ENCODE measurements at places on chromosomes 2 and 18.

DNA sequence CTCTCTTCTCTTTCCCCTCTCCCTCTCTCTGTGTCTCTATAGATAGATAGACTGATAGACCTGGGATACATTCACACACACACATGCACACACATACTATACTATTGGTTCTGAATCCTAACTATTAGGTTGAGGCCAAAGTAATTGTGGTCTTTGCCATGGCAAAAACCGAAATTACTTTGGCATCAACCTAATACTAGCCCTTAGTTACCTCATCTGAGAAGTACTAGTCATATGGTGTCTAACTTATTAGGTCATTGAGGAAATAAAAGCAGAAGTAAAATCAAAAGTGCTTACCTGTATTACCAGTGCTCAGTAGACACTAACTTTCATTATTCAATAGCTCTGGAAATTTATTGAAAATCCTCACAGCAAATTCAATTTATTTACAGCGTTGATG lies 451.5 kb downstream of the EPHA4 start:
- no peak for DNase-seq

- no peak for DNase-seq
These were observed 15.8 kb upstream of the PRSS56 start for GRCh38 chr2:232504438-232504837.

- DNase-seq = no peak
These were observed 51.4 kb downstream of the CRACDL start for GRCh38 chr2:98884658-98885057.

DNA sequence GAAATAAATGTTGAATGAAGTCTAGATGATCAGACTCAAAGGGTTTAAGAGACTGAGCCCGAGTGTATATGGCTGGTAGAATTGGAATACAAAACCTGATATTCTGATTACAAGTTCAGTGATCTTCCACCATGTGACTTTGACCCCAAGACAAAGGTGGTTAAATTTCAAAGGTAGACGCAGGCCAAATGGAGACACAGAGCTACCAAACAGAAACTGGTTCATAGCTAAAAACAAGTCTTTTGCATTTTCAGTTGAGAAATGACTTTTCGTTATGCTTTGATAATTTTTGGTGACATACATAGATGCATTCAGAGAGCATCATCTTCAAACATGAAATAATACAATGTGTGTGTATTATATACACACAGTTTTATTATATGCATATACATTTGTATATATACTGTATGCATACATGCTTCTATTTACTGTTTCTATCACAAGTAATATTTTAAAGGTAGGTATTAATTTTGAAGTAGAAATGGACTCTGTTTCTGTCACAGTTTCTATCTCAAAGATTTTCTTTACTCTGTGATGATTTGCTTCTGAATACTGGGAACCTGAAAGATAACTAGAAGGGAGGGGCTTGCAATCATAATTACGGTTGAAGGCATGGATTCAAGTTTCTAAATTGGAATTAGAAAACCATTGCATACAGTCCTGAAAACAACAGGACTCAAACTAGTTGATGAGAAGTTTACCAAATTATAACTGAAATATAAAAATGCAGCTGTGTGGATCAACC lies 142.3 kb downstream of the ABCA12 start:
- DNase-seq = no peak

GRCh38 chr18:45412577-45412976 lies 202.7 kb upstream of the SLC14A2 start:
- no peak for DNase-seq

DNA sequence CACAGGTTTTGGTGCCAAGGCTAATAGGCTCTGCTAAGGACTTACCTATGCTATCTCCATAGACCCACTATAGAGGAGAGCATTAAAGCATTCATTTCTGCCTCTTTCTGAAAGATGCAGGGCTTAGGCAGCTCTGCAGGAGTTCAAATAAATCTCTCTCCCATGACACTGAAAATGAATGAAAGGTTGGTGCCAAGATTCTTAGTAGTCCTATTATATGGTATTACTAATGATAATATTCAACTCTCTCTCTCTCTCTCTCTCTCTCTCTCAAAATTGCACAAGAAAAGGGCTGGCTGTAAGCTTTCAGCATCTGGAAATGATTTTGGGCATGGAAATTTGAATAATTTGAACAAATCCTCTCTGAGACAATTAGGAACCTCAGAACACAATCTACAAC lies 433.7 kb downstream of the MBD2 start:
- no peak for DNase-seq

GRCh38 chr2:151904807-151905206 lies 76.6 kb upstream of the ARL5A start:
- peak; percentile 47 for DNase-seq

DNA sequence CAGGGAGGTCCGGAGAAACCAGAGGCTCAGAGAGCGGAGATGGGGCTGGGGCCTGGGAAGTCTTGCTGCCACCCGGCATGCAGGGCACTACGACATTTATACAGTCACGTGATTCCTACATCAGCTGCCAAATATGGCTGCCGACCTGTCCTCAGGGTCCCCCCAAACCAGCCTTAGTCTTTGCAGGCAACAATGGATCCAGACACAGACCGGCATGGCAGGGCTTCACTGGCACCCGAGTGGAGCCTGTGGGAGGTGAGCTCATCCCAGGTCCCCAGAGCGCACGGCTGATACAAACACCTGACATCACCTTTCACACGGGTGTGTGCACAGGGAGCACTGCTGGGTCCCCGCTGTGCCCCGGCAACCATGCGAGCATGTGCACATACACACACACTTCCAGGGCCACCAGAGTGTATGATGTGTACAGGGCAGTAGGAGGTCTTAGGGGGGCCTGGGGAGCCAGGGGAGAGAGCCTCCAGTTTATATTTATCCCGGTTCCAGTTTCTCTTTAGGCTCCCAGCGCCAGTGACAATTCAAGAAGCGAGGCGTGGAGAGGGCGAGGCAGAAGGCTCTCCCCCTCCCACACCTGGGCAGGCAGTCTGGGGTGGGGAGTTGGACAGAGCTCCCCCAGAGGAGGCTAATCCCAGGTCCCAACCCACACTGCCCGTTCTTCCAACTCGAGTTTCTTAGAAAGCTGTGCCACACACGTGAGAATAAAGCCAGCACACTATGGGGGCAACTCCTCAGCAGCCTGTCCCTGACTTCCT lies 2.7 kb downstream of the SEMA4C start:
- no peak for DNase-seq

DNA sequence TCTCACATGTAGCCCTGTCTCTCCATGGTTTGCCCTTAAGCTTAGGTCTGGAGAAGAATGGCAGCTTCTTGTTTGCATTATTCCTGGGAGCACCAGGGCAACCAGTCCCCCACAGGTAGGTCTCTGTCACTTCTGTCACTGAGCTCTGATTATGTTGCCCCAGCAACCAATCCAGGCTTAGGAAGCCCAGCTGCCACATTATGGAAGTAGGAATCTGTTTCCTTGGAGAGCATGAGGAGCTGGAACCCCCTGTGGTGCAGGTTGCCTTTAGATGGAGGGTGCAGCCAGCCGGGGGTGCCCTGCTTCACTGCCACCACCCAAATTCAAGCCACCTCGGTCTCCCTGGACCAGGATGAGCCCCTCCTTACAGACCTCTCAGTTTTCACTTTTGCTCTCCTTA lies 4.8 kb downstream of the RESP18 start:
- no peak for DNase-seq

DNA sequence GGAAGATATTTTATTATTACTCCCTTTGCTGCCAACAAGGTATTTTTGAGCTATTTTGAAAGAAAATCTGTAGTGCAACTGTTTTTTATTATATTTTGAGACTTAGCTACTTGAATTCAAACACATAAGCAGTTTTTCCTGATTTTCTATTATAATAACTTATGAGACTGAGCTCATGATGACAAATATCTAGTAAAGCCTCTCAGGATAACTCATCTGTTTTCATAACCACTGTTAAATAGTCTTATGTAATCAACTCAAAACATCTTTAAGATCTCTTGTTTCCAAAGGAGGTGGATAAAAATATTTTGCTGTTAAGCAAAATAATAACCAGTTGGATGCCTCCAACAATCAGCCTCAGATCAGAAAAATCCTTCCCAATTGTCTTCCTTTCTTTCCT lies 21.9 kb upstream of the PPP1CB start:
- DNase-seq = no peak

- DNase-seq = no peak
These were observed 134.2 kb downstream of the DNAH7 start for GRCh38 chr2:195934484-195934883.

DNA sequence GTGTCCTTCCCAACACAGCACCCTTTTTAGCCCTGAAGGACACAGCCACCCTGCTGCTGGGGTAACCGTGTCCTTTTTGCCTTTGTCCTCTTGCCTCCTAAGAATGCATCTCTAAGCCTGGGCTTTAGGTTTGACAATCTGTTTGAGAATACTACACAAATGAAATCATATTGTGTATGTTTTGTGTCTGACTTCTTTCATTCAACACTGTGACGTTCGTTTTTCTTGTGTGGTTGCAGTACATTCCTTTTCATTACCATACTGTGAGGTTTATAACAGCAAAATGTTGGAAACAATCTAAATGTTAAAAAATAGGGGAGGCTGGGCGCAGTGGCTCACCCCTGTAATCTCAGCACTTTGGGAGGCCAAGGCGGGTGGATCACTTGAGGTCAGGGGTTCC lies 11.2 kb downstream of the ASPRV1 start:
- no peak for DNase-seq

DNA sequence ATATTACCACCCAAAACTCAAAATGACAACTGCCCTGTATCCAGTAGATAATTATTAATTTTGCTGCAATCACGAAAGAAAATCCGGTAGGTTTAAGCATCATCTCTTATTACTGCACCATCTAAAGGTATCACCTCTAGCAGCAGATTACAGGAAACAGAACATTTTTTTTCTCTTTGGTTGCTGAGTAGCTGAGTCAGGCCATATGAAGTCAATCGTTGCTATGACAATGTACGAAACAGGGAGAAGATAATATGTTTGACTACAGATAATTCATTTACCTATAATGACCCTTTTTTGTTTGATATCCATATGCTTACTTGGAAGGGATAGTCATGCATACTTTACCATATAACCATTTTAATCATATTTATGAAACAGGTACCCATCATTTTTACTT lies 831.6 kb upstream of the CHAC2 start:
- DNase-seq = no peak

- DNase-seq = no peak
These were observed 3.6 kb upstream of the PROM2 start for GRCh38 chr2:95270541-95271081.

DNA sequence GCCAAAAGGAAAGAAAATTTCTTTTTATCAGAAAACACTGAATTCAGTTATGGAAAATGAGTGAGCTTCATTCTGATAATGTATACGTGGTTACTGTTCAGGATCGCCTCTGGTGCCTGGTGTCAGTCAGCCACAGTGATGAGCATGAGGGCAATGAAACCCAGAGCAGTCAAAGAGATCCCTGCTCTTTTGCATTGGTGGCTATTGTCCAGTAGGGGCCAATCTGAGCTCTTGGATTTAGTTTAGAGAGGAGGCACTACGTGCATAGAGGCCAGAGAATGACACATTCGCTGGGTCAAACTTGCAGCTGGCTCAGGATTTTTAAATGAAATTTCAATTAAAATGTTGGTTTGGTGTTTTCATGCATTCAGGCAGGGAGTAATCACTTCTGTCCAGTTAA lies 522.9 kb downstream of the TMEM182 start:
- DNase-seq = no peak

GRCh38 chr2:84458551-84459017 lies 496 bp downstream of the SUCLG1 start:
- DNase-seq = peak; percentile 43

Data from common myeloid progenitor, CD34-positive (primary cell).